ENCODE measurements at places on chromosomes 11 and 22. TPM values are rescaled to one million over a fixed set of nuclear protein-coding genes. Genes with fewer than 3 reads are reported as not detected.

Gene PYGM
- total RNA-seq: 14.0 TPM

DNA sequence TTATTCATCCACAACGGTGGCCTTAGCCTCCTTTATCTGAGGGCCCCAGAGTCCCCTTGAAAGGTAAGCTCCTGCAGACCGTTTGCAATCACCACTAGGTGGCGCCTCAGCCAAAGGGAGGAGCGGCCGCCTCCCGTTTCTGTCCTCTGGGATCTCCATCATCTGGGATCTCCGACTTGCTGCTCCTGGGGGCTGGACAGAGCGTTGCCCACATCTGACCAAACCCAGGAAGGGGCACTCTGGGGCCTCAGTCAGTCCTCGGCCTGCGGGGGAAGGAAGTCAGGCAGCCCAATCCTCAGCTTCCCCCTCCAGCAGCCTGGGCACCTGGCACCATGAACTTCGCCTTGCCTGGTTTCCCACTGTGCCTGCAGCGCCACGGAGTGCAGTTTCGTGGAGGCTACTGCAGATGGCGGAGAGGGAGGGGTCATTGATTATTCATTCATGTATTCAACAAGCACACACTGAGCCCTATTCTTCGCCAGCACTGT lies 23.5 kb downstream of the TP53I11 start:
- peak; percentile 52 for DNase-seq

Gene LARGE2
- total RNA-seq: 4.4 TPM

DNA sequence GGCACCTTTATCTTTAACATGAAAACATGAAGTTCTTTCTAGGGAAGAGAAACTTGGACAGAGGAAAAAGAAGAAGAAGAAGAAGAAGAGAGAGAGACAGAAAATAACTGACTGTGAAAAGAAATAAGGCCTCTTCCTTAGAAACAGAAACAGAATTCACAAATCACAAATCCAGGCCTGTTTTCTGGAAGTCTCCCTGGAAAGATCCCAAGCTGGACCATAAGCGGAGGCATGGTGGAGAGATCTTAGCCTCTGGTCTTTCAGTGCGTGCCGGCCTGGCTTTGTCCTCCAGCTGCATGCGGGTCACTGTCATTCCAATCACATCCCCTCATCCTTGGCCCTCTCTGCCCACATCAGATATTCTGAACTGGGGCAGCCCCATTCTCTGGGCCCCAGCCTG lies 6.9 kb downstream of the FXYD6 start:
- DNase-seq: no peak

- no peak for DNase-seq
These were observed 13.9 kb upstream of the OR8K1 start for GRCh38 chr11:56331861-56332491.

DNA sequence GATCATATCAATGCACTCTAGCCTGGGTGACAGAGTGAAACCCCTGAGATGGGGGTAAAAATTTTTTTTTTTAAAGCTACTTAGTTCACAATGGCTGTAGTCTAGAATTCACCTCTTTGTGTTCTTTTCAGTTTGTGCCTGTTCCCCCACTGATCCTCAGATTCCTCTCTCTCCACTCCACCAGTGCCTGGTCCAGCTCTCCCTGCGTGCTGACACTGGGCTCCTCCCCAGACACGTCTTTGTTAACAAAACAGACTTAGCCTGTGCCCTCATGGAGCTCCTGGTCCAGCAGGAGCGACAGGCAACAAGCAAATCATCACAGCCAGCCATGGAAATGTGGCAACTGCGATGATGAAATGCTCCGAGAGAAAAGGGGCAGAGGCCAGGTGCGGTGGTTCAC lies 34.0 kb downstream of the IFT27 start:
- no peak for DNase-seq

- no peak for DNase-seq
These were observed 125.8 kb downstream of the MICAL2 start for GRCh38 chr11:12235947-12236743.

- DNase-seq: peak; percentile 78
These were observed 48.2 kb downstream of the MORC2 start for GRCh38 chr22:30920407-30920806.

Gene FAM227A
- total RNA-seq: 6.4 TPM

DNA sequence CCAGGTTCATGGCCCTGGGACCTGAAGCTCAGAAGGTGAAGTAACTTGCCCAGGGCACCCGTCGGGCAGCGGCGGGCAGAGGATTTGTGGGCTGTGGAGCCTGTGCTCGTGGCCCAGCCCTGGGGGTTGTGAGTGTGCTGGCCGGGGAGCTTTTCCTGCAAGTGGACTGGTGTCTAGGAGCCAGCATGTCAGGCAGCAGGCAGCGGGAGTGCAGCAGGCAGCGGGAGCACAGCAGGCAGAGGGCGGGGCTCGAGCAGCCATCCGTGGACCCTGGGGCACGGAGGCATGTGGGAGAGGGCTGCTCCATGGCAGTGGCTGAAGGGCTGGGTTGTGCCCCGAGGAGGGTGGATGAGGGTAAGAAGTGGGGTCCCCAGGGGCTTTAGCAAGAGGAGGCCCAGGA lies 72.7 kb upstream of the PPP6R3 start:
- no peak for DNase-seq

GRCh38 chr22:43446916-43447315 lies 35.1 kb downstream of the MPPED1 start:
- no peak for DNase-seq

Gene OVOL1
- total RNA-seq: not detected

Gene RFPL2
- total RNA-seq: not detected

Gene CASP12
- total RNA-seq: 3.7 TPM

DNA sequence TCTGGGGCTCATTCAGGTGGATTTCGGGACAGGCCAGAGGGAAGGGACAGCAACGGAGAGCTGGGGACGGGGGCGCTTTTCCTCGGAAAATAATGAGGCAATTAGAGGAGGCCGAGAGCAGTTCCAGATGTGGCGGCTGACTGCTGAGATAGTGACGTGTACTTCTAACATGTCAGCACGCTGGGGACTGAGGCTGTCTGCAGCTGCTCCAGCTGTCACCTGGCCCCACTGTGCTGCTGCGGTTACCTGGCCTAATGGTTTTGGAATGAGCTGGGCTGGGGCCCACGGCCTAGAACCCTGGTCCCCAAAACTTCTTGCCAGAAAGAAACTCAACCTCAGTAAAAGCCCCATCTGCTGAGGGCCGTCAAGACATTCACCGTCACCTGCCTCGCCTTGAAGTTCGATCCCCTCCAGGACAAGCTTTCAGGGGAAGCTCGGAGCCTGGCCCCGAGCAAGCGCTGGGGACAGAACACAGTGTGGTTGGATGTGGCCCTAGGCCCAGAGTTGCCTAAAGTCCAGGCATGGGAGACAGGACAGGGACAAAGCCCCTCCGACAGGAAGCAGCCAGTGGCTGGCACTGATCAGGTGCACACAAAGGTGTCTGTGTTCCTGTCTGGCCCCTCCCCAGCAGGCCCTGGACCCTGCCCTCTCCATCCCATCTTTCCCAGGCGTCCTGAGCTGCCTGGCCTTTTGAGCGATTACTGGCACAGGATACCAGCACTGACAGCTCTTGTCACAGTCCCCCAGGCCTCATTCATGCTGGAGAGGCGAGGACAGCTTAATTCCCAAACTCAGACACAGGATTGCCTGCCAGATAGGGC lies 22.1 kb downstream of the RPUSD4 start:
- no peak for DNase-seq

Gene PARVG
- total RNA-seq: 5.0 TPM

Gene APOA4
- total RNA-seq: not detected

GRCh38 chr11:43737201-43737590 lies 56.7 kb downstream of the HSD17B12 start:
- no peak for DNase-seq

GRCh38 chr22:30397656-30398635 lies 1.1 kb downstream of the SEC14L2 start:
- DNase-seq: no peak

DNA sequence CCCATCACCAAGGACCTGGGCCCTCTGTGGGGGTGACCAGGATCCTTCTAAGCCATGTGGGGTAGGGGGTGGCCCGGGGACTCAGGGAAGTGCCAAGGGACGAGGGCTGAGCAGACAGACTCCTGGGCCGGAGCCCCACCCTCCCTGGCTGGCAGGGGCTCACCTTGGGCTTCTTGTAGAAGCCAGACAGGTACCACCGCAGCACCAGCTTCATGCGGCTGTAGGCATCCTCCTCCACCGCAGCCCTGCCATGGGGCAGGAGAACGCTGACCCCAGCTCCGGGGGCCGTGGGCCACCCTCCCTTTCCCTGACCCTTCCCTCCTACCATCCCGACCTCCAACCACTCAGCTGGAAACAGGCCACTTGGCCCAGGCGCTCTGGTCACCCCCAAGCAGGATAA lies 45.9 kb upstream of the CARS1 start:
- no peak for DNase-seq

GRCh38 chr11:131944736-131945135 lies 574.3 kb downstream of the NTM start:
- no peak for DNase-seq

DNA sequence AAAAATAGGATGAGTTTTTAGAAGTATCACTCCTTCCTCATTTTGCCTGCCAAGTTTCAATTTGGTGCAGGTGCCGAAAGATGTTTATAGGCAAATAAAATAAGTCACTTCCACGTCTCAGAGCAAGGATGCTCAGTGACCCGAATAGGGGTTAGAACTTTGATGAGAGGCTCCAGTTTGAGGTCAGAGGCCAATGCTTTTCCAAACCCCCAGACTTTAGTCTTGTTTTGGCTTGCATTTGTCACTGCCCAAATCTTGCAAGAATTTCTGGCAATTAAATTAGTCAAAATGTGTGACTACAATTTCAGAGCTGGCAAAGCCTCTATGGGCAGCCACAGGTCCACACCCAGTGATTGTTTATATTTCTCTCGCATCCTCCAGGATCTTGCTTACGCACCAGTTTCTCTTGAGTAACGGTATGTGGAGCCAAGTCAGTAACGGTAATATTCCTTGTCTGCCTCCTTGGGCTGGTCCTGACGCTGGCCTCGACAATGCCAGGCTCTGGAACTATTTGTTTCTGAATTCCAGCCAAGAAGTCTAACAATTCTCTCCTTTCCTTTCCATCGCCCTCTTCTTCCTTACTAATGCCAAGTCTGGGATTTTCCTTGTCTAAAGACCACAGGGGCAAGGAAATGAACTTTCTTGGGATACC lies 9.9 kb upstream of the NUP160 start:
- peak; percentile 30 for DNase-seq

Gene SEPTIN3
- total RNA-seq: 1.4 TPM

GRCh38 chr11:123707606-123708205 lies 33.8 kb downstream of the ZNF202 start:
- DNase-seq: peak; percentile 31

DNA sequence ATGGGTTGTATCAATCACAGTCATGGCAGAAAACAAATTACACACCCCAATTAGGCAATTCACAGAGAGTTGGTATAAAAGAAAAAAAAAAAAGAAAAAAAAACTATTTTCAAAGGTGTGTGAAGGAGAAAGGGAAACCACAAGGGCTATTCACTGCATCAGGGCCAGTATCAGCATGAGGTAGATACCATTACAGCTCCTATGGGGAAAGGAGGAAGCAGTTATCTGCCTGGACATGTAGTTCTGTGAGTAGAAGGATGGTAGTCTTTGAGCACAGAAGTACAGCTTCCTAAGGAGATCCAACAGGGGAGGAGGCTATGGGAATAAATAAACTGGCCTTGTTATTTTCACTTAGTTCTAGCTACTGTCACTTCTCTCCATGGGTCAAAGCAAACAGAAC lies 746.1 kb downstream of the LUZP2 start:
- DNase-seq: no peak

Gene TMEM86A
- 3.9 TPM for total RNA-seq

GRCh38 chr22:48258811-48259210 lies 1496.4 kb downstream of the TBC1D22A start:
- no peak for DNase-seq

DNA sequence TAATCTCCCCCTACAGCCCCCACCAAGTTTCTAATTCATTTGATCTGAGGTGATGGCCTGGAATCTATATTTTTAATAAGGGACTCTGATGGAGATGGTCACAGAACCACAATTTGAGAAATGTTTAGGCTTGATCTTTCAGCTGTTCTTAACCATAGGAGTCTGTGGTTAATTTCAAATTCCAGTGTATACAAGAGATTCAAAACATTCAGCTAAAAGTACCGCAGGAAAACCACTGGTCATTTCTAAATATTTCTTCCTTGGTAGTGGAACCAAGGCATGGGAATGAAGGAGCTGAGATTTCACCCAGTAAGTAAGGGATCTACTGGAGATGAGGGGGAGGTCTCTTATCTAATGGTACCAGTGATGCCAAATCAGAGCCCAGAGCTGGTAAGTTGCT lies 18.3 kb upstream of the GALNT18 start:
- no peak for DNase-seq

Gene ANO9
- 1.4 TPM for total RNA-seq

Gene ANGPTL5
- not detected for total RNA-seq

DNA sequence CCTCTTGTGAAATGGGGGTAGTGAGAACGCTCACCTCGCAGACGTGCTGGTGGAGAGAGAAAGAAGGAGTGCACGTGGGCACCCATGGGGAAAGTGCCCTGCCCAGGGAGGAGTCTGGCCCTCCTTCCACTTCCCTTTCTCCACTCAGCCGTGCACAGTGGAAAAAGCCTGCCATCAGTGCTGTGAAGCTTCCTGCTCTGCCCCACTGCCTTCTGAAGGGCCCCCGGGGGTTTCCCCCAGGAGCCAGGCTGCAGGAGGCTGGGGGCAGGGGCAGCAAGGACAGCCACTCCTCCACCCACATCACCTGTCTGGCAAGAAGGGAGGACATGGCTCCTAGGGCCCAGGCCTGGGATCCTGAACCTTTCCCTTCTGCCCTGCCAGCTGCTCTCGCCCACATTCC lies 7.6 kb downstream of the TP53I11 start:
- DNase-seq: no peak

DNA sequence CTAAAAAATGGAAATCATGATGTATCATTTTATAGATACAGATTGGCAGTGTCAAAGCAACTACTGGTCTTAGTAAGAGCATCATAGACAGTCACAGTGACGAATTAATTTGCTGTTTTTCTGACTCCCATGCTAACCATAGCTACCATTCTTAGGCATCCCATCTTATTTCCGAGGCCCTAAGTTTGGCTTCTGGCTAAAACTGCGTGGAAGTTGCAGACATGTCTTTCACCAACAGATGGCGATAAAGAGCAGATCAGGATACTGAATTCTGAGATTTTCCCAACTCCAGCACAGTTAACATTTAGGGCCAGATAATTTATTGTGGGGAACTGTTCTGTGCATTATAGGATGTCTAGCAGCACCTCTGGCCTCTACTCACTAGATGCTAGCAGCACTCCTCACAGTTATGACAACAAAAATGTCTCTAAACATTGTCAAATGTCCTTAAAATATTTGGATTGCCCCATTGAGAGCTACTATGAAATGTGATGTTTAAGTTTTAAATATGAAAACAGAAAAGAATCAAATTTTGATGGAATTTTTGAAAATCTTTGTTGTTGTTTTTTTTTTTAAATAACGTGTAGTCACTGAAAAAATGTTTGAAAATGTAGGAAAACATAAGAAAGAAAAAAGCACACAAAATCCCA lies 16.3 kb downstream of the OR2AG2 start:
- DNase-seq: no peak

DNA sequence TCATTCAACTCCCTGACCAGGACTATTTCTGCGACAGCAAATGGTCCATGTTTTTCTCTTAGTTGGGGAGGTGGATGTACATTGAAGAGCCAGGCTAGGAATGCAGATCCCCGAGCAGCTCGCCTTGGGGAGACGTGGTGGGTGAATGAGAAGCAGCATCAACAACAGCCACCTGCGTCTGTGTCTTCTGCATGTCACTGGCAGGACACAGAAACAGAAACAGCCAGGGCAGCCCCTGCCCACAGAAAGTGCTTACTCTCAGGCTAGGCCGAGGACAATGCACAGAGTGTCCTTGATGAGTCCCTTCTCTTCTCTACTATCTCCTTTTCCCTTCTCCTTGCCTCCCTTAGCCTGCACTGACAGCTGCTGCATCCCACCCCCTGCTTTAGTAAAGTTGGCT lies 541.9 kb upstream of the CADM1 start:
- DNase-seq: no peak

Gene OR52A1
- total RNA-seq: not detected

Gene ELFN2
- 0.30 TPM for total RNA-seq

Measured in uterus (tissue), 4 donors.